Inflammatory macrophage treated with lipopolysaccharide for 1 hour (primary cell): ENCODE measurements at places on chromosomes 6 and 20.

DNA sequence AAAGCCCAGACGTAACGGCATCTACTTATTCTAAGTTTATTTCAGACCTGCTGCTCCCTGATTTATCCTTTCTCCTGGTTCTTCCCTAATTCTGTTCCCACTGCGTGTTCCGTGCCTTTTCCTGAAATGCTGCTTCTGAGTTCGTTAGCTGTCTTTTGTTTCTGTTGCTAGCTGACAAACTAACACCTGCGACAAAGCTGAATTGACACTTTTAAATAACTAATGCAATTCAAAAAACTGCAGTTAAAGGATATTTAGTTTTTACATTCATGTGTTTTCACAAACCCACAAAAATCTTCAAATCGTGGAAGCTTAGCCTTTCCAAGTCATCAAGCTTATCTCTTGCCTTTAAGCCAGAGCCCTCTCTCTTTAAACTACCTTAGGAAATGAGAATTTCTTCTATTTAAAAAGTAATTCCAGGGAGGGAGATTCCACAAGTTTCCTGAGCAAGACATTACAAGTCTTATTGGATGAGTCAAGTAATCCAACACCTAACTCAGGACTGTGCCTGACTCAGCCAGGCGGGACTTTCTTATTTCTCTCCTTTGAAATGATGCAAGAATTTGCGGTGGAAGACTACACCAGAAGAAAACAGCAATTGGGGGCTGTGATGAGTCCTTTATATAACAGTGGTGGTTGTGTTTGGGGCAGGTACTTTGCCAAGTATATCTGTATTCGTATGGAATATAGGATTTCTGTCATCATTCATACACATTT is 6.3 kb downstream of the ADTRP start:
- DNase-seq, result peak; percentile 94

- DNase-seq, result no peak
Observed at GRCh38 chr6:164252948-164253347, 838.4 kb downstream of the QKI start.

DNA sequence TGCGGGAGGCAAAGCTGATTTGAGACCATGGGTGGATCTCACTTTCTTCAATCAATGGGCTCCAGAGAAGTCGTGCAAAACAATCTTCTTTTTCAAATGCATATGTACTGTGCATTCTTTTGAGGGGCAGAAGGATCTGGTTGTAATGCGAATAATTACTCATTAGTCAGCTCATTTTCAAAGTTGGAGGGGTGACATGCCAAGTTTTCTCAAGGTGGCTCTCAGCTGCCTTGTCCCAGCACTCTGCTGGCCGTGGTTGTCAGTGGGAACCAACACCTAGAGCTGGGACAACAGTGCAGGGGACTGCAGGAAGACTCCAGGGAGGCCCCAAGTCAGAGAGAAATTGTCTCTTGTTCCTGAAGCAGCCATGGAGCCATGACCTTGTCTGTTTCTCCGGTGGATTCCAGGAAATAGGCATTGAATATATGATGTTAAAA is 25.3 kb downstream of the MYT1 start:
- no peak for DNase-seq

- peak; percentile 15 for DNase-seq
Observed at GRCh38 chr6:98974309-98974708, 26.6 kb upstream of the FBXL4 start.

- DNase-seq, result peak; percentile 94
Observed at GRCh38 chr20:1874450-1875182, 20.6 kb upstream of the SIRPA start.

GRCh38 chr20:20295621-20296498 is 72.0 kb upstream of the INSM1 start:
- no peak for DNase-seq

DNA sequence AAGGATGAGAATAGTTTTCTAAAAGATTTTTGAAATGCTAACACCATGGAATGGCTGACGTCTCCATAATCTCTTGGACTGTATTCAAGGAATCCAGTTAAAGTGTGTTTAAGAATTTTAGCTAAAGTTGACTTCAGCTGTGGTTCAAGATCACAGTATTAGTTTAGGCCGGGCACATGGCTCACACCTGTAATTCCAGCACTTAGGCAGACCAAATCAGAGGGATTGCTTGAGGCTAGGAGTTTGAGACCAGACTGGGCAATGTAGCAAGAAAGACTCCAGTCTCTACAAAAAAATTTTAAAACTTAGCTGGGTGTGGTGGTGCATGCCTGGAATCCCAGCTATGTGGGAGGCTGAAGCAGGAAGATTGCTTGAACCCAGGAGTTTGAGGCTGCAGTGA is 68.2 kb downstream of the RFPL4B start:
- DNase-seq, result no peak
